ENCODE measurements at places on chromosomes 2 and 18.
A peak's percentile ranks its signal among the peaks of the same experiment; 100 is the strongest.

GRCh38 chr2:235810252-235810651 lies 316.4 kb downstream of the AGAP1 start:
- DNase-seq, result no peak

DNA sequence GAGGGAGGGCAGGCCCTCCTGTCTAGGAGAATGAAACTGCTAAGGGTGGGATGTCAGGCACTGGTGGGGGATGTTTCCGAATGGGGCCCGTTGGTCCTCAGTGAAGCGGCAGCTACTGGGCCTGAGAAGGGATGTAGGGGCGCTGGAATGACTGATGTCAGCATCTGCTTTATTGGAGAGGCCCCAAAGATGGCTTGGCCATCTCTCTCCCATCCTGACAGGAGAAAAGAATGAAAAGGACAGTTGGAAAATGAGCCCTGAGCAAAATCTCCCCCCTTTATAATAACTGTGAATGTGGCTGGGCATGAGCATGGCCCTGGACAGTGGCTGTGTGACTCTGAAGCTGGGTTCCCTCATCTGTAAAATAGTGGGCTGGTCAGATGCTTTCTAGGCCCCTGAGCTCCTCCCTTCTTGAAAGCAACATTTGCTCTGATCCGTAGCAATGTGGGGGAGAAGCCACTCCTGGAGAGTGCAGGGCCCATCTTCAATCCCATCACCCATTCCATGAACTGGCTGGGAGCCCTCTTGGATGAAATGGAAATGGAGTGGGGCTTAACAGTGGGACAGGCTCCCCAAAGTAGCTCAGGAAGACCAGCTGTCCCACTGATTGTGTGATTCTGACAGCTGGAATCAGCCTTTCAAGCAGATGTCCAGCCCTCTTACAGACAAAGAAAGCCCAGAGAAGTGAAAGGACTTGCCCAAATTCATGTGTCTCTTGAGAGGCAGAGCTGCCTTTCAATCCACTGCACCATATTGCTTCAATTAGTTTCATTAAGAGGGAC lies 232.7 kb upstream of the SMAD2 start:
- peak; percentile 18 for DNase-seq

DNA sequence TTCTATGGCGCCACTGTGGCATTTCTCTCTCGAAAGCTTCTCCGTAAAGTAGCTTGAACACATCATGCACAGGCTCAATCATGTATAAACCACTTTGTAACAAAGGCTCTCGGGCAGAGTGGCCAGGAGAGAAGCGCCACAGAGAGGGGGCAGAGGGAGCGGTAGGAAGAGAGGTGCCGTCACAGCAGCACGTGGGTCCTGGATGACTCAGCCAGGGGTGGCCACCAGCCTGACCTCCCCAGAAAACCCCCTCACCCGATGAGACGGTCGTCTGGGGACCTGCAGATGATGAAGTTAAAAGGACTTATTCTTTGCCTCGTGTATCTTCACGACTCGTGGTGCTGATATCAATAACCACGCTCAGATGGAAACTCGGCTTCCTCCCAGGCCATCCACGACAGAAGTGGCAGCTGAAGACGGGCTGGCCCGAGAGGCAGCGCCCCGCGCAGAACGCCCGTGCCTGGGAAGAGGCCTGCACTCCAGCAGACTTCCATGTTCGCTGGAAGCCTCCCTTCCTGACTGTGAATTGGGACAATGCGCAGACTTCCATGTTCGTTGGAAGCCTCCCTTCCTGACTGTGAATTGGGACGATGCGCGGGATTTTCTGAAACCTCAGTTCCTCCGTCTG lies 46.4 kb upstream of the MTCL1 start:
- DNase-seq, result no peak

GRCh38 chr2:48572816-48573215 lies 42.9 kb downstream of the STON1 start:
- DNase-seq, result no peak

DNA sequence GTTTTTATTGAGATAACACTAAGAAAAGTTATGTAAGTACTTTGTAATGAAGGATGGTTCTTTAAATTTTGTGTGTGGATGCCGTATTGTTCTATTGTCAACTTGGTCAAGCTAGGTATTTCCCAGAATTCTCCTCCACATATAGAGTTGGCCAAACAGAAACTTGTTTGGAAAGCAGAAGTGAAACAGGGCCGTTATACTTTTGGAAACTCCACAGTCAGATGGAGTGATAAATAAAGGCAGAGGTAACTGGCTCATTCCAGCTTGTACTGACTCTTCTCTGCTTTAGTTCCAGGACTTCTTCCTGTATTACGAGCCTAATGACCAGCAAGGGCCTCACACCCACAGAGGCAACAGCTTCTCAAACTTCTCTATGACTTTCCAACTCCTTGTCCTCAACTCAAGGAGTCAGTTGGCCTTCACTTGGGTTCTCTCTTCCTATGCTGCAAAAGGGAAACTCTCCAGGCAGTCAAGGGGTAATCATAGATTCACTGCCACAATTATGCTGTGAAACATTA lies 16.4 kb upstream of the STARD7 start:
- no peak for DNase-seq

DNA sequence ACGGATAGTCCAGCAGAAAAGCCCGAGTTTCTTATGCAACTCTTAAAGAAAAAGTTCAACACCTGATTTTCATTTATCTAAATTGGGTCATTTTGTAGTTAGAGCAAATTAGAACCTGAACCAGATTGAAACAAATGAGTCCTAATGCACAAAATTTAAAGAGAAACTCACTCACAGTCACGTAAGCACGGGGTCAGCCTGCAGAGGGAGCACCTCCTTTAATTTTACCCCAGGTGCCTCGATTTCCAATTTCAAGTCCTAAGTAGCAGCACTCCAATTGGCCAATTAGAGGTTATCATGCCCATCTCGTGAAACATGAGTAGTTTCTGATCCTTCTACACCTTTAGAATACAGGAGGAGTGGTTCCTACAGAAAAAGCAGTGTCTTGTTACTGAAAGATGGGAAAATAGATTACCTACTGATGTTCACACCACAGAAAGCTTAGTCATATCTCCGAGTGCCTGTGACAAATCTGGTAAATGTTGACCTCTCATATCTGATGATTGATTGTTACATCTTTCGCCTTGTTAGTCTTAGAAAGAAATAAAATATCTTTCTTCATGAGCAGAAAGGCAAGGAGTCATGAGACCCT lies 1929.8 kb upstream of the LRRTM1 start:
- no peak for DNase-seq

GRCh38 chr2:152420936-152421335 lies 86.0 kb downstream of the FMNL2 start:
- no peak for DNase-seq

DNA sequence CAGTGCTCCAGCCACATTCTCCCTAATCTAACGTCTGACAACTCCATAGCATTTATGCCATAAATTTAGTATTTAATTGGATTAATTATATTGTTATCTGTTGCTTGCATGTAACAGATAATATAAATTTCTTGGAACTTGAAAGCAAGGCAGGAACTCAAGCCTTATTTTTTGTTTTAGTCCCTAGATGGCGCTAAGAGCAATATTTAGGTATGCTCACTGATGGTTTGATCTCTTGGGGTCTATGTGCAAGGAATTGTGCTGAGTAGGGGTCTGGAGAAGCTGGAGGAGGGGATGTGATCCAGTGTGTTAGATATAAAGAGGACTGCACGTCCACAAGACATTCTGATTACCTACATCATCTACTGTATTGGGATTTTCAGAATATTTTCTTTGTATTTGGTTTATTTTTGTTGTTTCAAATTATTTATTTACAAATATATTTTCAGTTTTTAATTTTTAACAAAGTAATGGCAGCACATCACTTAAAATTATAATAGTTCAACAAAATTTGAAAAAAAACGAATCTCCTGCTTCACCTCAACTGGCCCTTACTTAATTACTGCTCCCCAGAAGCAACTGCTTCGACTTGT lies 32.8 kb downstream of the KATNAL2 start:
- no peak for DNase-seq

GRCh38 chr2:23499439-23499838 lies 114.5 kb downstream of the KLHL29 start:
- DNase-seq, result no peak

DNA sequence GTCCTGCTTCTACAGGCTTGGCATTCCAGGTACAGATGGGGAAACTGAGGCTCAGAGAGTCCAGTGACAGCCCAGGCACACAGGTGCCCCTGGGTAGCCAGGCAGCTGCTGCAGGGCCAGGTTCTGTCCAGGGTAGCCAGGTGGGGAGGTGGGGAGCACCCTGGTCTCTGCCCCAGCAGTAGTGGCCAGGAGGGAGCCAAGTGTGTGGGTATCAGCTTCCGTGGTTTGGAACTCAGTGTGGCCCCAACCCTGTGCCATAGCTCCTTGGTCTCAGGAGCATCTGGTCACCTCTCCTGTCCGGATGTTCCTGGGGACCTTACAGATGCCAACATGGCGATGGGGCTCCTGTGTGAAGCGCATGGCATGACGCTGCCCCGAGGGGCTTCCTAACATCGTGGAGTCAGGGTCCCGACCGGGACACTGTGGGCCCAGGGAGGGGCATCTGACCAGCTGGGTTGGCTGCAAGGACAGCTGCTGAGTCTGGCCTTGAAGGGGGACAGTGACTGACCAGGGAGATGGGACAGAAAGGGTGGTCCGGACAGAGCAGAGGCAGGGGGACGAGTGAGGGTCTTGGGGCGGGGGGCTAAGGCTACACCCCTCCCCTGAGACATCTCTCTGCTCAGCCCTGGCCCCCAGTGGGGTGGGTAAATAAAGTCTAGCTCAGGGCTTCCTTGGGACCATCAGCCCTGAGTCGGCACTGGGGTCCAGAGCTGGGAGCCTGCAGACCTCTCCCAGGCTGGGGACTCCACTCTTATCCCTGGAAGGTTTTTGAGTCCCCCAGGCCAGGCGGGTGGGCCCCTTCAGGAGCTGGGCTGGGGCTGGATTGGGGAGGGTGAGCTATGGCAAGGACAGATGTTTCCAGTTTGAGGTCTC lies 76.0 kb upstream of the SMAD7 start:
- DNase-seq, result no peak

GRCh38 chr2:197208841-197209240 lies 101.7 kb downstream of the ANKRD44 start:
- no peak for DNase-seq

DNA sequence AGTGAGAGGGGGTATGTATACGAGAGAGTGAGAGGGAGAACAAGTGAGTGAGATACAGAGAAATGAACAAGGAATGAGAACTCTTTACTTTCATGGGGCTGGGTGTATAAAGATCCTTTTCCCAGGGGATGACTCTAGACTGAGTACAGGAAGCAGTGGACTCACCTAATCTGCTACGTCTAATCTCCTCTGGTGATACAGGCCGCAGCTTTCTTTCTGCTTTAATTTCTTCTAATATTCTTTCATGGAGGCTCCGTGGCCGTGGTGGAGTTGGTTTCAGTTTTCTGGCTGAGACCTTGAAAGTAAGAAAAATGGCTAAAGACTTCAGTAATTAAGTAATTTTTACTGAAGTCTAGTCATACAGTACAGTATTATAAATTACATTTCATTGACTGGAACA lies 85.2 kb downstream of the PRELID3A start:
- no peak for DNase-seq

DNA sequence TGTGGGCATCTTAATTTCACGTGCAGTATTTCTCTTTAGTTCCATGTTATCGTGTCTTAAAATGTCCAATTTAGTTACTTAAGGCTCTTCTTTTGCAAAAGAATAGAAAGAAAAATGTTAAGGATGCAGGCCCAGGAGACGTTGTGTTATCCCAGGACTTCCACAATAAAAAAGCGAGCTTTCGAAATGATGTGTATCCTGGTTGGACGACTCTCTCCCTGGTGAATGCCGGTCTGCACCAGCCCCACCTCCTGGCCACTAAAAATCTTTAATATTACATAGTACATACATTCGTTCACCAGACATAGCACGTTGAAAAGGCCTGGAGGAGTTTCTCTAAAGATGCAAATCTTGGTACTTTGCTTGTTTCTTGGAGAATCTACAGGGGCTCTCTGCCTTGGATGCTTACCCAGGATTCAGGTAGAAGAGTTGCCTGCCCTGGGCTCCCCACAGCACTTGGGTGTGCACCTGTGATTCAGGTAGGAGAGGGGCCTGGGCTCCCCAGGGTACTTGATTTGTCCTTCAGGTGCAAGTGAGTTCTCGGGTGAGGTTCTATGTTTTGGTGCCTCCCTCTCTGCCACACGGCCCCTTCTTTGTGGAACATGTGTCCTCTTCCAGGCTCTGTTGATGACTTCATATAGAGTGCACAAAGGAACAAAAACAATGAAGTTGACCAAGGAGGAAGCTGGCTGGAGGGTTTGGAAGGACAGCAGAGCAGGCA lies 26.6 kb downstream of the TWIST2 start:
- DNase-seq, result peak; percentile 9

GRCh38 chr2:7048762-7049294 lies 131.6 kb downstream of the RNF144A start:
- DNase-seq, result no peak

DNA sequence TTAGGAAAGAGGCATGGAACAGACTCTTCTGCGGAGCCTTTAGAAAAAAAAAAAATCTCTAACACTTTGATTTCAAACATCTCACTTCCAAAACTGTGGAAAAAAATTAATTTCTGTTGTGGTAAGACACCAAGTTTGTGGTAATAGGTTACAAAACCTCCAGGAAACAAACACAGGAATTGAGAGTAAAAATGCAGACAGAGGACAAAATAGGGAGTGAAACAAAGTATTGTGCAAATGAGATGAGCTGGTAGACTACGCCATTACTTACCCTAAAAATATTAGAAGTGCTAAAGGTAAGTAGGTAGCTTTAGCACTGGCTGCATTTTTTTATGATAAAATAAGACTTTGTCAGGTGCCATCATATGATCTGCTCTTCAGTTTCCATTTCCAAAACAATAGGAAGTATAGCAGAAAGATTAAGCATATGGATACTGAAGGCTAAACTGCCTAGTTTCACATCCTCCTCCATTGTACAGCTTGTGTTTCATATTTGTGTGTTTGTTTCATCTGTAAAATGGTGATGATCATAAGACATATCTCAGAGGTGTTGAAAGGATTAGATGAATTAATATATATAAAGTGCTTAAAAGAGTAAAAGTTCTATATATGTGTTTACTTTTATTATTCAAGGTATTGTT lies 309.2 kb downstream of the NR4A2 start:
- no peak for DNase-seq

- no peak for DNase-seq
Measured at GRCh38 chr2:223221139-223221835, 169.3 kb downstream of the KCNE4 start.

- DNase-seq, result peak; percentile 64
Measured at GRCh38 chr2:32946314-32947075, at the start of gene LTBP1. Gene LTBP1, plus strand, starts transcription at chr2:32946953. Its CDS starts 372 bp downstream, at chr2:32947325.

DNA sequence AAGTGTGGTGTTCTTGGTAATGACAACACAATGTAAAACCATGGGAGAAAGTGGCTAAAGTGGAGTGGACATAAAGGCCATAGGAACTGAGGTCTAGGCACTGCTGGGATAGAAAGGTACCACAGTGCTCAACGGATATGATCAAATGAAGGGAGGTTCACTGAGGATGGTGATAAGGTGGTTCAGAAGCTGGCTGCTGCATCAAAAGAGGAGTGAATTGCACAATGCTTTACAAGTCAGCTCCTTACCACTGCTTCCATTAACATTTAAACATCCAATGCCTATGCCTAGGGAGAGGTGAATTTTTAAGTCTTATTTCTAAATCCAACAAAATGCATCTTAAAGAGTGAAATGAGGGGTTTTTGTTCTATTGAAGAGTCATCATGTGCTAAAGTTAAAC lies 100.1 kb upstream of the ITGB6 start:
- no peak for DNase-seq

GRCh38 chr2:47688561-47688960 lies 94.4 kb upstream of the MSH6 start:
- DNase-seq, result no peak
